ENCODE measurements at places on chromosomes 3 and 15.

DNA sequence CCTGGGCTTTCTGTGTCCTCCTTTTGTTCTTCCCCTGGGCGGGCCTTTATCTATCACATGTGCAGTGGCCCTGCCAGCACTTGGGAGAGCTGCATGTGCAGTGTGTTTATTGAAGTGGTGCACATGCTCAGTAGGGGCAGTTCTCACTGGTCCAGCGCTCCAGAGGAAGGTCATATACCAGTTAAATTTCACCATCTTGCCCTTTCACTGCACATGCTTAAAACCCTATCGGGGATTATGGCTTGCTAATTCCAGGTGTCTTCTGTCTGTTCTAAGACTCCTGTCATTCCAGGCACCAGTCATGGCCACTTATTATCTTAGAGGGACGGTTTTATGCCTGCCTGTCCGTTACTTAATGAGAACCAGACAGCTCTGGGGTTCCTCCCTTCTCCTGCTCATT, 52.2 kb downstream of the ROPN1B start:
- DNase-seq: no peak

GRCh38 chr3:63467392-63467791, 185.1 kb upstream of the SNTN start:
- DNase-seq: no peak

- no peak for DNase-seq
These were observed 9.8 kb downstream of the LARS2 start for GRCh38 chr3:45398178-45398577.

- no peak for DNase-seq
These were observed 63.7 kb upstream of the SMAD6 start for GRCh38 chr15:66638377-66638776.

DNA sequence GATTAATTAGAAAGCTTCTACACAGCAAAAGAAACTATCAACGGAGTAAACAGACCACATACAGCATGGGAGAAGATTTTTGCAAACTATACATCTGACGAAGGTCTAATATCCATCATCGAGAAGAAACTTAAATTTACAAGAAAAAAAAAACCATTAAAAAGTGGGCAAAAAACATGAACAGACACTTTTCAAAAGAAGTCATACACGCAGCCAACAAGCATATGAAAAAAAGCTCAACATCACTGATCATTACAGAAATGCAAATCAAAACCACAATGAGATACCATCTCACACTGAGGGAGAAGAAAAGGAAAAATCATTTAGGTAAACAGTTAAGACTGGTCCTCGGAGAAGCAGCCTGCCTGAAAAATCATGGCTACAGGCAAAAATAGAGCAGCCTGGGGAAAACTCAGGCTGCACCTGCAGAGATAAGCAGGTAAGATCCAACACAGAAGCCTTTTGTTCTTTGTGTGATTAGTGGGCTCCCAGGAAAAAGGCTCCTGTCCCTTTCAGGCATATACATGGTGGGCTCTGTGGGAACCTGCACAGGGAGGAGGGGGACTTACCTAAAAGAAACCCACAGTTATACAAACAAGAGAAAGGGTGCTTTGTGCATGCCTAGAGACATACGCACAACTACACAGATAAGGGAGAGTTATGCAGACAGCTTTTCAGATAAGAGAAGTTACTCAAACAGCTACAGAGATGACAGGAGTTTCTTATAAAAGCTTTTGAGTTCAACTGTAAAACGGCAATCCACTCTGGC, 49.3 kb downstream of the C3orf70 start:
- no peak for DNase-seq

DNA sequence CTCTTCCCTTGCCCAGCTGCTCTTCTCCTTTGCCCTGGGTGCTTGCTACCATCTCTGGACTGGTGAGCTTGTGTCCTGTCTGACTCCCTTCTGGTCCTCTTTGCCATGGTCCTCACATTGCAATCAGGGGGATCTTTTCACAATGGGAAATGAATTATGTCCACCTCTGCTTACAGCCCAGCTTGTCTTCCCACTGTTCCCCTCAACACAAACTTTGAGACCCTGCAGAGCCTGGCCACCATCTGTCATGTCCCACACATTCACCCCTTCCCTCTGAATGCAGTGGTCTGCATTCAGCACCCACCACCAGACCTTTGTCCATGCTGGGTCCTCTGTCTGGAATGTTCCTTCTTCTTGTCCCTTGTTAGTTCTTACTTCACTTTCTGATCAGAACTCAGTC, 100.5 kb downstream of the ABHD5 start:
- no peak for DNase-seq

GRCh38 chr3:192812743-192813383, 85.5 kb upstream of the FGF12 start:
- no peak for DNase-seq

DNA sequence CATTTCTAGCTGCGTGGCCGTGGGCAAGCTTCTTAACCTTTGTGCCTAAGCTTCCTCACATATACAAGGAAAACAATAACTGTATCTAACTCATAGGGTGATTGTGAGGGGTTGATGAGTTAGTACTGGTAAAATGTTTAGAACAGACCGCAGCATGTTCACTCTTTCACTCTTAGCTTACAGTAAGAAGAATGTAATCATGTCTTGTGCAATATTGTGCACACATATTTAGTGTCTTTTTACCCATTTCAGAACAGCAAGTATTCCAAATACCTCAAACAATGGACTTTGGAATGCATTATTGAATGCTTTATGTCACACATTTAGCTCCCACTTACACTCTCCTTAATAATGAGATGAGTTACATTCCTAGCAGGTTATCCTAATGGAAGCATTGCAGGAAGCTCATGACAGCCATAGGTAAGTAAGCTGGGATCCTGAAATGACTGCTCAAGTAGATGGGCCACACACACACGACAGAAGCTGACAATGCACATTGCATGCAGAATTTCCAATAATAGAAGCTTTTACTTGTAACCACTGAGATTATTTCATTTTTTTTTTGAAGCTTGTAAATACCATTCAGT, 468.9 kb upstream of the WNT5A start:
- DNase-seq: no peak

GRCh38 chr3:9278498-9278897, 29.1 kb upstream of the SRGAP3 start:
- no peak for DNase-seq

DNA sequence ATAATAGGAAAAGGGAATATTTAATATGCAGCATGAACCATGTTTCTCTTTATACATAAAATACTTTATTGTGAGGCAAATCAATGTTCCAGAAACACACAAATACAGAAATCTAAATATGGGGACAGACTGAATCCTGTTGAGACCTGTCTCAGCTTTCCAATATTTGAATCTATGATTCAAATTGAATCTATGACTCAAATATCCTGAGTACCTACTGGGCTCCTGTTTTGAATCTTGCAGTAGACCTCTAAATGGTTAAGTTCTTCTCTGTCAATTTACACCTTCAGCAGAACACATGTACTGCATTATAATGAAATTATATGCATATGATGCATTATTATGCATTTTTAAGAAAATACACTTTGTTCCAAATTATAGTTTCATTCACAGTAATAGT, 143.2 kb upstream of the PLXND1 start:
- no peak for DNase-seq

GRCh38 chr3:168989396-168989795, 674.1 kb downstream of the MECOM start:
- no peak for DNase-seq

- no peak for DNase-seq
These were observed 97.3 kb downstream of the NPAP1 start for GRCh38 chr15:24772686-24773373.

- DNase-seq: no peak
These were observed 8.6 kb downstream of the DNAH1 start for GRCh38 chr3:52324676-52325075.

- DNase-seq: no peak
These were observed 122.2 kb upstream of the TP63 start for GRCh38 chr3:189508784-189509501.

- DNase-seq: no peak
These were observed 53.7 kb upstream of the CA12 start for GRCh38 chr15:63435204-63435820.

DNA sequence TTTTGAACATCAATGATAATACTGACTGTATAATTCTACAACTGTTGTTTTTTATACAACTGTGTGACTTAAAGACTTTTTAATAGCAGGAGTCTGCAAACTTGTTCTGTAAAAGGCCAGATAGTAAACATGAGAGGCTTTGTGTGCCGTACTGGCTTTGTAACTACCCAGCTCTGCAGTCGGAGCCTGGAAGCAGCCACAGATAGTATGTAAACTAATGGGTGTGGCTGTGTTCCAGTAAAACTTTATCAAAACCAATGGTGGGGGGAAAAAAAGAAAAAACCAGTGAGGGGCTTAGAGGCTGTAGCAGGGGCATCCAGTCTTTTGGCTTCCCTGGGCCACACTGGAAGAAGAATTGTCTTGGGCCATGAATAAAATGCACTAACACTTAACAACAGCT, 11.9 kb downstream of the ASB7 start:
- DNase-seq: no peak

- DNase-seq: no peak
These were observed 58.8 kb upstream of the SLC6A11 start for GRCh38 chr3:10757021-10757820.

All from cerebellar nuclear complex (tissue), 1 donor.